Camera-type eye (tissue), 1 donor: ENCODE measurements at places on chromosomes 7 and 10. TPM values are rescaled to one million over a fixed set of nuclear protein-coding genes. Genes with fewer than 3 reads are reported as not detected.

Gene C10orf71
- total RNA-seq = 2.1 TPM

Gene FAM180A
- 3.6 TPM for total RNA-seq

Gene GPR146
- total RNA-seq = 9.5 TPM

Gene MRC1
- total RNA-seq = 9.5 TPM

Gene NUDT13
- 1.5 TPM for total RNA-seq

Gene OPALIN
- not detected for total RNA-seq

Gene ADGRA1
- total RNA-seq = 5.4 TPM

Gene CNPY4
- 36.2 TPM for total RNA-seq

Gene MMP21
- total RNA-seq = 1.2 TPM
